ENCODE measurements at places on chromosomes 2 and 18.
A peak's percentile ranks its signal among the peaks of the same experiment; 100 is the strongest.

GRCh38 chr2:217515615-217516309, 487.0 kb downstream of the TNS1 start:
- no peak for DNase-seq

- no peak for DNase-seq
Observed at GRCh38 chr2:97858442-97858841, 137.3 kb downstream of the TMEM131 start.

GRCh38 chr2:223779877-223780276, 57.5 kb downstream of the AP1S3 start:
- peak; percentile 9 for DNase-seq

- no peak for DNase-seq
Observed at GRCh38 chr18:30457156-30457555, 585.4 kb downstream of the DSC3 start.

- DNase-seq: no peak
Observed at GRCh38 chr2:203404996-203405395, 76.8 kb downstream of the ABI2 start.

DNA sequence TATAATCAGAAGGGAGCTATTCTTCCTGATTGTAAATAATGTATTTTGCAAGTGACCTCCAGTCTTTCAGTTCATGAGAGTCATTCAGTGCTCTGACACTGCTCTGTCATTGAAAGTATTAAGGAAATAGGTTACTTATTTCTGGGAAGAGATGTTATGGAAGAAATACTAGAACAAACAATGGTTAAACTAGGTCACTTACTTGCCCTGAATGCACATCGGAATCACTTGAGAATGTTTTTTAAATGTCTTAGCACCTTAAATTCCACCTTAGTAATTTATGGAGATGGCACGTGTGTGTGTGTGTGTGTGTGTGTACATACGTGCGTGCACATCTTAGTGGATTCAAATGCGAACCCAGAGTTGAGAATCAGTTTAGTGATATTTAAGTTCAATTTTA, 126.6 kb upstream of the KCNH7 start:
- no peak for DNase-seq

DNA sequence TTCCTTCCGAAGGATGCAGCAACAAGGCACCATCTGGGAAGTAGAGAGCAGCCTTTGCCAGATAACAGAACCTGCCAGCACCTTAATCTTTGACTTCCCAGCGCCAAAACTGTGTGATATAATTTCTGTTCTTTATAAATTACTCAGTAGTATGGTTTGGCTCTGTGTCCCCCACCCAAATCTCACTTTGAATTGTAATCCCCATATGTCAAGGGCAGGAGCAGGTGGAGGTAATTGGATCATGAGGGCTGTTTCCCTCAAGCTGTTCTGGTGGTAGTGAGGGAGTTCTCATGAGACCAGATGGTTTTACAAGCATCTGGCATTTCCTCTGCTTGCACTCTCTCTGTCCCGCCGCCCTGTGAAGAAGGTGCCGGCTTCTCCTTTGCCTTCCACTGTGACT, 899.9 kb downstream of the TRIB2 start:
- DNase-seq: no peak

DNA sequence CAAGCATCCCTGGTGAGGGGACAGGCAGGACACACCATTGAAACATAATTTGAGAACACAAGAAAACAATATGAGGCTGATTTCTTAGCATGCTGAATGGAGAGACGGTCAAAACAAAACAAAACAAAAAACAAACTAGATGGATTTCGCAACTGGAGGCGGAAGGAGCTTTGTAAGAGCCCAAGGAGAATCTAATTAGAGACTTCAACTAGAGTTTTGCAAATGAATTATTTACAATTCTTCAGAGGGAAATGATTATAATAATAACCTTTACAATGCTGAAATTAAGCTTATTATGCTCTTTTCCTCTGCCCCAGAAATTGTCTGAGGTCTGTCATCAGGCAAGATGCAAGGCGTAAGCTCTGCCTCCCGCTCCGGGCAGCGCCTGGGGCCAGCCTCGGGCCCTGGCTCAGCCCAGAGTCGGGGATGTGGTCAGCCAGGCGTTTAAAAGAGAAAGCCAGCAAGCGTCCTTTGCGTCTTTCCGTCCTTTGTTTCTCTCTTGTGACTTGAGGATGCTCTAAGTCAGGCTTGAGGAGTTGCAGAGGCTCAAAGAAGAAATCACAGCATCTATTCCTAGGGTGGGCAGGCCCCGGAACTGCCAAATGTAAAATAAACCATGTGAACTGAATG, 139.6 kb downstream of the TWIST2 start:
- DNase-seq: no peak

DNA sequence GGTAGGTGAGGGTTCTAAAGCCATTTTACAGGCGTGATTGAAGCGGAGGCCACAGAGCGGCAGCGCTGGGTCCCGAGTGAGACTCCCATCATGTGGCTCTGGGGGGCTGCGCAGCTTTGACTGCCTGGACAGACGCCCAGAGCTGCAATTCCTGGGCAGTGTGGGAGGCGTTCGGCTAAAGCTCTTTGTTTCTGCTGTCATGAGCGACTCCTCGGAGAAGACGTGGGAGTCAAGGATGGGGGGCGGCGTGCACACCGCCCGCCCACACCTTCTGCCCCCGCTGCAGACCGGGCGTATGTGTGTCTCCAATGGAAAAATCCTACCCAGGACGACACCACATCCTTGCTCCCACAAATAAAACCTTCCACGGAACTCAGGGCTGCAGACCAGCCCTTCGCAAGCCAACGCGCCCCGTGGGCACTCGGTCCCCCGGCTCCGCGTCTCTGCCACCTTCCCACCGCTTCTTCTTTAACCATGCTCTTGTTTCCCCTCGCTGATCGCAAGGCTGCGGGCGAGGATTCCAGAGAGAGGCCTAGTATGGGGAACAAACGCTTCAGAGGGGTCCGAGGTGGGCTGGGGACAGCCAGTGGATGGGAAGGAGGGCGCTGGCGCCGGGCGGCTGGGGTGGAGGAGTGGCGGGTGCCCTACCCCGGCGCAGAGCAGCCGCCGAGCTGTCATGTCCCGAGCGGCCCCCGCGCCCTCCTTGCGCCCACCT, 680 bp upstream of the LBH start:
- DNase-seq: no peak

DNA sequence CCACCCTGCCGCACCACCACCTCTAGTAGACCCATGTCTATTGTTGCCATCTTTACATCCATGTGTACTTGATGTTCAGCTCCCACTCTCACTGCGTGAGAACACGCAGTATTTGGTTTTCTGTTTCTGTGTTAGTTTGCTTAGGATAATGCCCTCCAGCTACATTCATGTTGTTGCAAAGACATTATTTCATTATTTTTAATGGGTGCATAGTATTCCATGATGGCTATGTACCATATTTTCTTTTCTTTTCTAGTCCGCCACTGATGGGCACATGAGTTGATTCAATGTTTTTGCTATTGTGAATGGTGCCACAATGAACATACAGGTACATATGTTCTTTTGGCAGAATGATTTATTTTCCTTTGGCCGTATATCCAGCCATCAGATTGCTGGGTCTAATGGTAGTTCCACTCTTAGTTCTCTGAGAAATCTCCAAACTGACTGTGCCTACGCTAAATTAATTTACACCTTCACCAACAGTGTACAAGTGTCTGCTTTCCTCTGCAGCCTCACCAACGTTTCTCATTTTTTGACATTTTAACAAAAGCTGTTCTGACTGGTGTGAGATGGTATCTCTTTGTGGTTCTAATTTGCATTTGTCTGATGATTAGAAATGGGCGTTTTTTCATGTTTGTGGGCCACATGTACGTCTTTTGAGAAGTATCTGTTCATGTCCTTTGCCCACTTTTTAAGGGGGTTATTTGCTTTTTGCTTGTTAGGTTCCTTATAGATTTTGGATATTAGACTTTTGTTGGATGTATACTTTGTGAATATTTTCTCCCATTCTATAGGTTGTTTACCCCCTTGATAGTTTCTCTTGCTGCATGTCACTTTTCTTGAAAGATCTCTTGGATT, 10.5 kb upstream of the ZNF513 start:
- no peak for DNase-seq

DNA sequence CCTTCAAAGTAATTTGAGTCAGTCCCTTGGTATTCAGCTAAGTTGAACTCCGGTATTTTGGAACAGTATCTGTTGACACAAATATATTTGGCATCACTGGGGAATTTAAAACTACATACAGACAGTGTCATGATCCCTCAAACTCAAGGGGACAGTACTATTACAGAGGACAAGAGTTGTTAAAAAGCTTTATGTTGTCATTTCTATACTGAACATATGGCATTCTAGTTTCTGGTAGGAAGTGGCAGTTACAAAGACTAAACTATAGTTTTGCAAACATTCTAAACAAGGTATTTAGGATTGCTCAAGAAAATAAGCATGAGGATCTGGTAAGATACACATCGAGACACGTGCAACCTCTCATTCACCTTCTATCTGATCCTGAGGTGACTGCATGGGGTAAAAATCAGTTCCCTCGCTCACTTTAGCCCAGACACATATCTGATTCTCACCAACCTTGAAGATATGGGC, 16.6 kb upstream of the CCNYL1 start:
- DNase-seq: no peak
